ENCODE measurements at places on chromosomes 13 and 19.

DNA sequence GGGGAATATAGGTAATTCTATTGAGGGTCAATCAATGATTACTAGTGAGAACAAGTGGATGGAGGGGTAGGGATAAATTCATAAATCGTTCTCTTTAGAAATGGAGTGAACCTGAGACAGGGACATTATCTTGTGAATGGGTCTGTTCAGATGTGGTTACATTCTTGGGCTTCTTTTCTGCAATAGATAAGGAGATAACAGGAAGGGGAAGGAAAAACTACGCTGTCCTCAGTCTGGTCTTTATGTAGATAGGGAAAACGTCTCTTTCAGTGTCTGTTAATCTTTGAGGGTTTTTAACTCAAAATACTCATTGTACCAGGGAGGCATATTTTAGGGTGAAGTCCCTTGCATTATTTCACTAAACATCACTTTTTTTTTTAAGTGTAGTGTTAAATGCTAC lies 266.7 kb upstream of the MAB21L1 start:
- H3K27me3 ChIP-seq: no peaks in the 10 kb centered on the region
- H3K27ac ChIP-seq: no peak overlapping the region
- no peak for DNase-seq
- no peak overlapping the region for H3K4me3 ChIP-seq
- no peaks in the 10 kb centered on the region for H3K4me1 ChIP-seq

DNA sequence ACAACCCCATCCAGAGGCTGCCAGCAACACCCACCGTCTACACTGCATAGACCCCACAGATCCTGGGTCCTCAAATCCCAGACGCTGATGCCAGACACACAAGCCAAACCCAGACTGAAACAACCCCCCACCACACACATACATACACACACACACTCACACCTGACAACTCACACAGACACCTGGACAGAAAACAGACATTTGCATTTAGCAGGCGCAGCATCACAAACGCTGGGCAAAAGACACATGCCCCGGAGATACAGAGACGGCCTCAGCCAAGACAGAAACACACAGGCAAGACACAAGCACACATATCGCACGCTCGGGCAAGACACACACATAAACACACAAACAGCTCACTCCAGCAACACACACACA lies 1.3 kb downstream of the BBC3 start:
- H3K4me1 ChIP-seq: peaks cover 32% of the 10 kb centered on the region
- H3K27ac ChIP-seq: peak overlapping the region; percentile 93
- H3K36me3 ChIP-seq: no peaks in the 10 kb centered on the region

DNA sequence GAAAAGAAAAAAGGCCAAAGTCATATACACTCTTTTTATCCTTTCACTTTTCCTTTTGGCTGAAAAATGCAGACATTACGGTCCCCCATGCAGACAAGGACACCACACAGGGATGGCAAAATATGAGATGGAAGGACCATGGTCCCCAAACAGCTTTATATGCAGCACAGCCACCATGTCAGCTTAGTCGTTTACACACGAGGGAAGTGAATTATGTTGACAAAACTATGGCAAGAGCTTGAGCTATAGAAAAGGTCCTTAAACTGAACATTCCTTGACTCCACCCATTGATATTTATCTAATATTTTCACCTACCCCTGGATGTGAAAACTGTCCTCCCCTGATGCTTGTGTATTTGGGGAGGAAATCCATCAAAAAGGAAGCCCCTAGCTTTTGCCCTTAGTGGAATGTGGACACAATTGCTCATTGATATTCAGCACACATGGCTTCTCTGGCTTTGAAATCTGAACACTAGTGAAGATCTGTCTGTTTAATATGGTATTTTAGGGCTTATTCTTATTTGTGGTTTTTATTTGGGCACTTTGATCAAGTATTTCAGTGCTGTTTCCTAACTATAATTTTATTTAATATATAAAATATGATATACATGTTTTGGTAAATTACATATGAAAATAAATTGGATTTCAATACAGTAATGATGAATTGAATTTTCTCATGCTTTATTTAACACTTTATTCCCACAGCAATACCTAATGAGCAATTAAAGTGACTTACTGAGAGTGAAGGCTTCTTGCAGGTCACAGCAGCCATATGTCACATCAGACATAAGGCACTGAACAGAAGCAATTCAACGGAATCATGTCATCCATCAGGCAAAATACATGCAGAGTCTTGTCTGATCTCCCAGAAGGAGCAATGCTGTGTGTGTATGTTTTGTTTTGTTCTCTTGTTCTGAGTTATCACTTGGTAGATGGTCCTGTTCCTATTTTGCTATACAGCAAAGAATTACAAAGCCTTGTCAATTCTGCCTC lies 6.8 kb upstream of the GTF2F2 start:
- H3K36me3 ChIP-seq: no peaks in the 10 kb centered on the region
- no peaks in the 10 kb centered on the region for H3K4me1 ChIP-seq
- DNase-seq: no peak
- H3K4me3 ChIP-seq: no peak overlapping the region
- no peaks in the 10 kb centered on the region for H3K27me3 ChIP-seq

DNA sequence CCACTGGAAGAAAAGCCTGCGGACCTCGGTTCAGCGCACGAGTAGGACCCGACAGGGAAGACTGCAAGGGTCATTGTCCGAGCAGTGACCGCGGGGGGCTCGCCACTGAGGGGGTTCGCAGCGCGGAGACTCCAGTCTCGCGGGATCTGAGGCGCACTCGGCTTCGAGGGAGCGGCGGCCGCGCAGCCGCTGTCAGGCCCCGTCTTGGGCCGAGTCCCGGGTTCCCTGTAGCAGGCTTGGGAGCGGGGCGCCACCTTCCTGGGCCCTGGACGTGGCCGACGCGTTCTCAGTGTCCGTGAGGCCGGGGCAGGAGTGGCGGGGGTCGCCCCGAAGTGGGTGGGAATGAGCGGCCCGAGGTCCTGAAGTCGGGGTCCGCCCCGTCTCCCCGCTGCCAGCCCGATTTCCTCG lies 474 bp upstream of the FAM174C start:
- peak overlapping the region; percentile 62 for H3K4me3 ChIP-seq
- peaks cover 65% of the 10 kb centered on the region for H3K4me1 ChIP-seq
- no peak for DNase-seq
- H3K27ac ChIP-seq: peak overlapping the region; percentile 94
- H3K36me3 ChIP-seq: peaks cover 46% of the 10 kb centered on the region

DNA sequence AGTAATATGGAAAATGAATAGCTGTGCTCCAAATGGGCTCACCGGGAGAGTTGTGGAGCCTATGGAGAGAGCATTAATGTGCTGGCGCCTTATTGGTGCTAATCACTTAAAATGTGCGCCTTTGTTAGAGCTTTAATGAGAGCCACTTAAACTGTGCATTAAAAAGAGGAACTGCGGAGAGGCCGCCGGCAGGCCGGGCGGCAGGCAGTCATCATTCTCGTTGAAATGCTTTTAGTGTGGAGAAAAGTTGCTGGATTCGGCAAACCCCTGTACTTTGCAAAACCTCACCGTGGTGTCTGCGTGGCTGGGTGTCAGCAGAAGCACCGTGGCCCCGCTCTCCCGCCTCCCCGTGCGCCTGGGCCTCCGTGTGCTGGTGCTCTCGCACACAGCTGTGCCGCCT lies 105.5 kb downstream of the KDM4B start:
- H3K27me3 ChIP-seq: no peaks in the 10 kb centered on the region
- H3K27ac ChIP-seq: no peak overlapping the region
- H3K4me3 ChIP-seq: no peak overlapping the region
- peaks cover 17% of the 10 kb centered on the region for H3K36me3 ChIP-seq

DNA sequence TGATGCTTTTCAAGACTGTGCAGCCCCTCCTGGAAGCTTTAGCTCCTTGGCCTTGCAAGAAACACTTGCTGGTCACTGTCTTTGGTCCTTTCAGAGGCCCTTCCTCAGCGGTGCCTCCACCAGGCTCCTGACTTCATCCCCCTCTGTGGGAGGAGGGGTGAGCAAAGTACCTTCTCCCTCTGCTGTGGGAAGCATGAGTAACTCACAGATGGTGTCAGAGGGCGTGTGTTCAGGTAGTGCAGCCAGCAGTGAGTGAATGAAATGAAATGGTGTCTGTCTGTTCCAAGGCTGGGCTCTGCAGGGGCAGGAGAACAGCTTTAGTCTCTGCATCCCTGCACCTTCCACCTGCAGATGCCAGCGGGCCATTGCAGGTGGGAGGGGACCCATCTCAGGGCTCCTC lies 102.9 kb downstream of the SHISA2 start:
- no peak overlapping the region for H3K27ac ChIP-seq
- no peaks in the 10 kb centered on the region for H3K36me3 ChIP-seq
- no peaks in the 10 kb centered on the region for H3K4me1 ChIP-seq
- no peak for DNase-seq
- no peak overlapping the region for H3K4me3 ChIP-seq

DNA sequence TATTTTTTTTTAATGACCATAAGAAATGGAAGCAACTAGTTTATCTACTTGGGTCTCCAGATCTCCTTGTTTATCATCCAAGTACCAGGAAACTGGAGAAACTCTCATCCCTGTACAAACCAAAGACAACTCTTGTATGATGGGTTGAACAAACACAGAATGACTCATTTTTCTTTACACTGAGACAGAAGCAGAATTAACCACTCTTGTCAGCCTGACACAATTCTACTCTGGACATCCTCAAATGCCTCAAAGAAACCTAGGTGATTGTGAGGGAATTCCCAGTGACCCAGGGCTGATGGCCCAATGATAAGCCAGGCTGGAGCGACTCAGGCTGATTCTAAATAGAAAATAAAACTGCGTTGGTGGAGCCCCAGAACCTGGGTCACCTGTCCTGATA lies 151.5 kb downstream of the ZNF737 start:
- no peak overlapping the region for H3K27ac ChIP-seq
- DNase-seq: no peak
- no peak overlapping the region for H3K4me3 ChIP-seq
- H3K27me3 ChIP-seq: no peaks in the 10 kb centered on the region
- no peaks in the 10 kb centered on the region for H3K4me1 ChIP-seq
- no peaks in the 10 kb centered on the region for H3K36me3 ChIP-seq

All from tibial artery (tissue), 4 donors.